ENCODE measurements at places on chromosomes 11 and 22. TPM values are rescaled to one million over a fixed set of nuclear protein-coding genes. Genes with fewer than 3 reads are reported as not detected.
A peak's percentile ranks its signal among the peaks of the same experiment; 100 is the strongest.

Gene LYVE1
- 8.2 TPM for total RNA-seq

DNA sequence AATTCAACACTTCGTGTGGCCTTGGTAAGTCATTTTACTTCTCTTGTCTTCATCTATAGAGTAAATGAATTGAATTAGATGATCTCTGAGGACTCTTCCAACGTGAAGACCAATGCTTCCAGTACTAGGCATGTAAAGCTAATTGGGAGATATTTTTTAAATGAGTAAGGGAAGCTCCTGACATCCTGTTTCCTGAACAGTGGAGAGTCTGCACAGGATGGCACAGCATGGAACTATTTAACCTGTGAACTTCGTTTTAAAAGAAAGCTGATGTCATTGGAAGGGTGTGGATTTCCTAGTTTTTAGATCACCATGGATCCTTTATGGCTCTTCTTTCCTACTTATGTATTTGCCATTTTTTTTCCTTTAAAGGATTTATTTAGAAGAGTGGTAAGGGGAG lies 48.4 kb upstream of the HSD17B12 start:
- no peak for DNase-seq

DNA sequence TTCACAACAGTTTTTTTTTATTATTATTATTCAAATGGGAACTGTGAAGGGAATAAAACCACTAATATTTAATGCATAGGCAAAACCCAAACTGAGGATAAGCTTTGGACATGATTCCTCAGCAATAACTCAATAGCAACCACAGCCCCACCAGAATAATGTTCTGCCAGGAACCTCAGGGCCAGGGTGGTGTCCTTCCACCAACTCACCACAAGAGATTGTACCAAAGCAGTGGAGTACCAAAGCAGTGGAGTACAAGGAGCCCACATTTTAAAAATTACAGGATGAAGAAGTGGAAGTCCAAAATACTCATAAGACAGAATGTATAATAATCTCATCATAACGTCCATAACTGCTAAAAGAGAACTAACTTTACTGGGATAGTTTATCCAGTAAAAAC lies 32.5 kb upstream of the FZD4 start:
- no peak for DNase-seq

GRCh38 chr11:8811571-8811970 lies 99.4 kb upstream of the AKIP1 start:
- DNase-seq = no peak

DNA sequence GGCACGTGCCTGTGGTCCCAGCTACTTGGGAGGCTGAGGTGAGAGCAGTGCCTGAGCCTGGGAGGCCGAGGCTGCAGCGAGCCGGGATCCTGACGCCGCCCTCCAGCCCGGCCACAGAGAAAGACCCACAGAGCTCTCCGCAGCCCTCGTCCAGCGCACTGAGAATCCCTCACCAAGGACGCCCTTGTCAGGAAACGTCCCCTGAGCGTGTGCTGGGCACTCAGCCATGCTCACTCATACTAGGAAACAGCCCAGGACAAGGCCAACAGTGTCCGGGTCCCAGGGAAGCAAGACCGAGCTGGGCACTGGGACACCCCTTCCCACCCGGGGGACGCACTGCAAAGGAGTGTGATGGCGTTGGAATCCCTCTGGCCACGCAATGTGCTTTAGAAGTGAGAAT lies 14.5 kb downstream of the DEAF1 start:
- peak; percentile 56 for DNase-seq

GRCh38 chr11:47589977-47590861 lies 3.7 kb downstream of the FAM180B start:
- DNase-seq = no peak

Gene SHISAL1
- total RNA-seq = 1.3 TPM
